ENCODE measurements at places on chromosomes 2 and 18. TPM values are rescaled to one million over a fixed set of nuclear protein-coding genes. Genes with fewer than 3 reads are reported as not detected.

DNA sequence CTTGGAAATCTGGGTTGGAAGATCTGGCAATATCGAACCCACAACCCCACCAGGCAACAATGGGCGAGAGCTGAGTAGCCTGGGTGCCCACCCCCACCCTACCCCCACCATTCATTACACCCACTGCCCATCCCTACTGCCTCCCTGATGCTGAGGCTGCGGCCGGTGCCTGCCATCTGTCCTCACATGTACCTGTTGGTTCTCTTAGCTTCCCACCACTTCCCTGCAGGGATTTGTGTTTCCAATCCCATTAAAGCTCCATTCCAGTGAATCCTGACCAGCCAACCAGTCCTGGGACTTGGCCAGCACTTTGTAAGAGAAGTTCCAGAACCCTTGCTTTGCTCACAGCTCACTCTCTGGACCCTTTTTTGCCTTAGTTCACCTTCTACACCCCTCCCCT lies 163.0 kb upstream of the SH3BP4 start:
- no peak for DNase-seq

DNA sequence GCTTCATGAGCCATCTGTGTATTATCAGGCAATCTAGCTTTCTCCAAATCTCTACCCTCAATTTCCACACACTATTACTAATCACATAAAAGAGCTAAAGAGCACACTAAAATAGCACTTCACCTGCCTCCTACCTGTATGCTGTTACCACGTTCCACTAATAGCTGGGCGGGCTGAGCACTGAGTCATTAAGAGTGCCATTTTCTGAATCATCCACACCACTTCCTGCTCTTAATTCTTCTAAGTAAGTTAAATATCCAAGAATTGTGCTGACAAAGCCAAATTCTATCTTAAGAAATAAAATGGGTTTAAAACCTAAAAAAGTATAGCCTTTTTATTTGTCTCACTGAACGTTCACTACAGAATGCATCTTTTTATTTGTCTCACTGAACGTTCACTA lies 35.7 kb downstream of the NOL10 start:
- DNase-seq = no peak

DNA sequence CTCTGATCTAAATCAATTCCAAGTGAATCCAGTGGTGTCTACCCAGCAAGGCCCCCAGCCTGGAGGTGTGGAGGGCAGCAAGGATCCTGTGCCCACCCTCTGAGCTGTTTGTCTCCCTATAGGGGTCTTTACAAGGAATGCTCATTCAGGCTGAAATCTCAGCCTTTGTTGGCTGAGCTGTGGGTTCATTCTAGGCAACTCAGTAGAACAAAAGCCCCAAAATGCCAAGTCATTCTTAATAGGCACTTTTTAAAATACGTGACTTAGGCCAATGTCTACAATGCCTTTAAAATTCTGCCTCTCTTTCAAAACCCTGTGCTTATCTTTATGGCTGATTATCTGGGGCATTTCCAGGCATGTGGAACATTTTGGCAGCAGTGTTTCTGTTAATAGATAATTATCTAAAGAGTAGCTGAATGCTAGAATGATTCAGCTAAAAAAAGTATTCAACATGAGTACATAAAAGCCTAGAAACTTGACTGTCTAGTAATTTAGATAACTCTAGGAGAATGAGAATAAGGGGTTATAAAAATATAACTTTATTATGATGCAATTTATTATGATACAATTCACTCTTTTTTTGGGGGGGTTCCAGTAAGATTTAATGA lies 7.4 kb downstream of the UGT1A6 start:
- DNase-seq = peak; percentile 15

- no peak for DNase-seq
Observed at GRCh38 chr2:18949871-18950270, 360.5 kb upstream of the NT5C1B start.

DNA sequence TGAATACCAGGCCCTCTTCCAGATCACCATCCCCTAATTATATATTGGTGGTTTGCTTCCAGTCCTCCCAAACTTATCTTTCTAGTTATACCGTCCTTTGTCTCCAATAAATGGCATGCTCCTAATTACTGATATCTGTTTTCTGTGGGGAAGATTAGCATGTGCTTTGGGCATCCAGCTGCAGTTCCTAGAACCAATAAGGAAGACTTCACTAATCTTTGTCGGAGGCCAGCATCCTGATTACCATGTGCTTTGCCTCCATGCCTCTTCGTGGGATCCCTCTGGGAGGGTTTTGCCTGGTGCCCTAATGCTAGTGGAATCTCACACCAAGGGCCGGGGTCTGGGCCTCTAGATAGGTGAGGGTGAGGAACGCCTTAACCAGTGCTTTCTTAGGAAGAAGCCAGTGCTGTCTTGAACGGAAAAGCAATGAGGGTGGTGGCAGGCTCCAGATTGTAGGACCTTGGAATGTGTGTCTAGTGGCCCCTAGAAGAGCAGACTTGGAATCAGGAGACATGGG lies 47.7 kb downstream of the ACKR3 start:
- no peak for DNase-seq

GRCh38 chr2:56590611-56591010 lies 406.8 kb downstream of the CCDC85A start:
- DNase-seq = no peak

DNA sequence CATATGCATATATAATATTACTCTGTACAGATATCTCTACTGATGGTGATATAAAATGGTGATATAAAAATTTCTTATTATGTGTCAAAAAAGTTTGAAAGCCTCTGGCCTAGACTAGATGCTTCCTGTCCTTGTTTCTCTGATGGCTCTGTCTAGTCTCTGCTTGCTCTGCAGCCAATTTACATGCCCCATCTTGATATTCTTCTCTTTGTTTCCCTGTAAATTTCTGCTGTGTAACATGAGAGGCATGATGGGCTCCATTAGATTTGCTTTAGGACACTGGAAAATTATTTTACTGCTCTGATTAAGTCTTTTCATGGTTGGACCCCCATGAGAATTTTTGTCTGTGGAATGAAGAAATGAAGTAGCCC lies 24.3 kb downstream of the BABAM2 start:
- DNase-seq = no peak

GRCh38 chr2:130759906-130760753 lies 4.8 kb downstream of the AMER3 start:
- DNase-seq = no peak

GRCh38 chr2:12935222-12935621 lies 218.5 kb downstream of the TRIB2 start:
- DNase-seq = peak; percentile 41

- DNase-seq = no peak
Observed at GRCh38 chr2:144924827-144925226, 404.9 kb upstream of the ZEB2 start.

DNA sequence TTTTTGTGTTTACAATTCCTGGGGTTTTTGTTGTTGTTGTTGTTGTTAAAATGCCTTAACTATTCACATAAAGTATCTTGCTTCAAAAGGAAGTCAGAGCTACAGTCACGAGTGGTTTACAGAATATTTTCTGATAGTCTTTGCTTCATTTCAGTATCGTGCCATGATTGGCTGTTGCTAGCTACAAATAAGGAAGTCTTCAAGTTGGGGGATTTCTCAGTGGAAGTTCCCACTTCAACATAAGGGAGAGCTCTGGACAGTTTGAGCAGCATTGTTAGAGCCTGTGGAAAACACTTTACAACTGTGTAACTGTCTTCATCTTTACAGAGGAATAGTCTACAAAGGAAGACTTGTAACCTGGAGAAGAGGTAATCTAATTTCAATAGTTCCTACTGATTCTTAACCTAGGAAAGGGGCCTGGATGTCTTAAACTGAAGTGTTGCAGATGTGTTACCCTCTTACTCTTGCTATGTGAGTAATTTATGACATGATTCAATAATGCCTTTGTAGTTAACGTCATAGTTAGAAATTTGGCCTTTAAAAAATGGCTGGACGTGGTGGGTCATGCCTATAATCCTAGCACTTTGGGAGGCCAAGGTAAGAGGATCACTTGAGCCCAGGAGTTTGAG lies 23.4 kb upstream of the TANK start:
- DNase-seq = no peak

DNA sequence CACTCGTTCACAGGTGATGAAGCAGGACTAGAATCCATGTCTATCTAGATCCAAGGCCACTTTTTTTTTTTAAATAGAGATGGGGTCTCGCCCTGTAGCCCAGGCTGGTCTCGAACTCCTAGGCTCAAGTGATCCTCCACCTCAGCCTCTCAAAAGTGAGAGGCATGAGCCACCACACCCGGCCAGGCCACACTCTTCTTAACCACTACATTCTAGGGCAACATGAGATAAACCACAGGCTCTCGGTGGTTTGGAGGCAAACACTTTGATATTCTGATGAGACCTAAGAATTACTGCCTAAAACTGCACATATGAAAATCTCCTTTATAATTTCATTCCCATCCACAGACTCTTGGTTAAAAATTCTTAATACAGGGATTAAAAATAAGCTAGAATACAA lies 51.8 kb downstream of the USP34 start:
- no peak for DNase-seq

DNA sequence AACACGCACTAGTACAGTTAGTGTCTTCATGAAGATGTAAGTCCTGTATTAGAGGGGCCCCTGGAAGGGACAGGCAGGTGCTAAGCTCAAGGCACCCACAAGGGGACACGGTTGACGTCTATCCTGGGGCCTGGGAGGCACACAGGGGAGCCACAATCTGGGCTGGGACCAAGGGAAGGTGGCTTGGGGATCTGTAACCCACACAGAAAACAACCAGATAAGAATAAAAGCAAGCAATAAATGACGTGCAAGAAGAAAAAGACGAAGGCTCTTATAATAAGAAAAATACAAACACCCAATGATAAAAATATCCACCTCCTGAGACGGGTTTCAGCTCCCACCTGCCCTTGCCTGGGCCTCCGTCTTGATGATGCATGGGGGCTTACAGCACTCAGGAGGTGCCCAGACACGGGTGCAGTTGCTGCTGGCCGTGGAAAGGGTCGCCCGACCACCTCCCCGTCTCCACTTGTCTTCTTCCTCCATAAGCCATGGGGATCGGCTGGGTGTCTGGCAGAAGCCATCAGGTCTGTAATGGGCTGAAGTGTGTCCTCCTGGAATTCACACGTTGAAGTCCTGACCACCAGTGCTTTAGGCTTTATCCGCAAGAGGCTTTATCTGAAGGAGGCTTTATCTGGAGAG lies 73.9 kb downstream of the TWIST2 start:
- no peak for DNase-seq

DNA sequence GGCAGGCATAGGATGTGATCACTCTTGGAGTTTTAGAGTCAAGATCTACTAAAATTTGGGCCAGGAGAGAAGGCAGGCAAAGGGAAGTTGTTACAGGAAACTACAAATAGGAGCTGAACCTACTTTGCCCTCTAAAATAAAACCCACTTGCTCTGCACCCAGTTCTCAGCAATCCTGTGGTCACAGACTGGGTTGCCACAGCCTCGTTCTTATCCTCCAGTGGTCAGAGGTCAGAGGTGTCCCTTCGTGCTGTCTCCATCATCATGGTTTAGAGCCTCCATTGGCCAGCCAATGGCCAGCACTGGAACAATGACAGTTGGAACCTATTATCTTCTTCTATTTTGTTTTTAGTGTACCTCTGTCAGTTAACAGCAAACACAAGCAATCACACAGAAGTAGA lies 90.7 kb upstream of the TNP1 start:
- DNase-seq = no peak

DNA sequence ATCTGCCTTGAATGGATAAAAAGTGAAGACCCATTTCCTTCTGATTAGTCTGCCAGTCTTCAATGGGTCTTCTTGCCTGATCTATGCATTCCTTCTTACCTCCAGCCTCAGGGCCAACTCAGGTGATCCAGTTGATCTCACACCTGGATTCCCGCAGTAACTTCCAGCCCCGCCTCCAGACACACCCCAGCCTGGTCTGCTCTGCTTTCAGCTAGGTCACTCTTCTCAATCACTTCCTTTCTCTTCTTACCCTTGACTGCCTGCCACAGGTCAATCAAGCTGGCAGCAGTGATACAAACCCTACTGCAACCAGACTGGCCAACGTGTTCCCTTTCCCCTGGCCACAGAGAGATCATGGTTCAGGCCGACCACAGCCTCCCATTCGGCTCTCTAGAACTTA lies 263.6 kb downstream of the ZNF516 start:
- DNase-seq = no peak

DNA sequence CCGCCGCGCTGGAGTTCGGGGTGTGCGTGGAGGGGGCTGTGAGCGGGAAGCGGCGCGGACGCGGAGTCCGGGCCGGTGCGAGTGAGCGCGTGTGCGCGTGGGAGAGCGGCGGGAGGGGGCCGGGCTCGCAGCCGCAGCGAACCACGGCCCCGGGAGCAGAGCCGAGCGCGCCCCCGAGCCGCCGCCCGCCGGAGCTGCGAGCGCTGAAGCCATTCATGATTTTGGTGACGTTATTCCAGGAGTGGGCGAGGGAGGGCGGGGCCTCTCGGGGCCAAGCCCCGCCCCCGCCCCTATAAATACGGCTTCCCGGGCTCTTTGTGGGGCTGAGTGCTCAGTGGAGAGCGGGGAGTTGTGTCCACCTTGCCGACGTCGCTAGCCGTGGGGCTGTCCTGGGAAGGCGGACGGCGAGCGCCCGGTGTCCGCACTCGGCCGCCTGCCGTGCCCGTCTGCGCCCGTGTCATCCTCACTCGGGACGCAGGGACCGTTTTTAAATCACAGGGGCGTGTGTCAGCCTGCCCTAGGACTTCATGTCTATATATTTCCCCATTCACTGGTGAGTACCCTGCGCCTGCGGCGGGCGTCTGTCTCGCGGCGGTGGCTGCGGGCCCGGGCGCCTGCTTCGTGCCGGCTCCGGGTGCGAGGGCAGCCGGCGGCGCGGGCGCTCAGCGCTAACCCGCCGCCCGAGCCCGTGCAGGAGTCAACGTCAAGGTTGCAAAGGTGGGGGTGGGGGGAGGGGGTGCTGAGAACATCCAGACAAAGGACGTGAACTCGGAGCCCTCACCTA lies at the start of gene LBH:
TSS of gene LBH (plus strand) at position 323 of the 784 bp plus-strand sequence. CDS start at position 528, 205 bp downstream.
- DNase-seq = peak; percentile 94

- DNase-seq = no peak
Observed at GRCh38 chr2:156538083-156538504, 101.9 kb downstream of the GPD2 start.

- no peak for DNase-seq
Observed at GRCh38 chr2:223166983-223167650, 115.1 kb downstream of the KCNE4 start.

DNA sequence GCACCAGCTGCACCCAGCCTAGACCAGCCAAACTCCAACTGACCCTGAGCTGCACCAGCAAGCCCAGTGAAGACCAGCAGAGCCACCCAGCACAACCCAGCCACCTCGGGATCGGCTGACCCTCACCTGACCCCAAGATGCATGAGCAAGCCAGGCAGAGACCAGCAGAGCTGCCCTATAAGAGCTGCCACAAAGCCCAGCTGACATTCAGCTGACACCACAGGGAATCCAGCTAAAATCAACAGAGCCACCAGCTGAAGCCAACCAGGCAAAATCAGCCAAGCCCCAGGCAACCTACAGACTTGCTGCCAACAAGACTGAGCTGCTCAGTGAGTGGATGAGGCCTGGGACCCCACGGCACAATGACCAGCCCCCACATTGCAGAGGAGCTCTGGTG lies 54.6 kb downstream of the CYP27C1 start:
- DNase-seq = no peak

GRCh38 chr18:9552191-9552590 lies 62.2 kb downstream of the PPP4R1 start:
- DNase-seq = no peak

GRCh38 chr2:207395535-207396251 lies 134.1 kb upstream of the CREB1 start:
- DNase-seq = no peak

The DNAH6 gene
- 0.82 TPM for polyA plus RNA-seq

The DLX1 gene
- 0.39 TPM for polyA plus RNA-seq

The MYO3B gene
- polyA plus RNA-seq = 7.7 TPM

The SAP130 gene
- polyA plus RNA-seq = 29.2 TPM

The FOXD4L1 gene
- polyA plus RNA-seq = 0.09 TPM

The SMPD4 gene
- 69.8 TPM for polyA plus RNA-seq

The TMEM247 gene
- not detected for polyA plus RNA-seq

The C2orf15 gene
- 13.1 TPM for polyA plus RNA-seq

The RFTN2 gene
- 14.5 TPM for polyA plus RNA-seq

The HSPD1 gene
- 605 TPM for polyA plus RNA-seq
